ENCODE measurements at places on chromosomes 11 and 22.

- DNase-seq = no peak
Observed at GRCh38 chr11:13602844-13603243, 65.6 kb upstream of the FAR1 start.

DNA sequence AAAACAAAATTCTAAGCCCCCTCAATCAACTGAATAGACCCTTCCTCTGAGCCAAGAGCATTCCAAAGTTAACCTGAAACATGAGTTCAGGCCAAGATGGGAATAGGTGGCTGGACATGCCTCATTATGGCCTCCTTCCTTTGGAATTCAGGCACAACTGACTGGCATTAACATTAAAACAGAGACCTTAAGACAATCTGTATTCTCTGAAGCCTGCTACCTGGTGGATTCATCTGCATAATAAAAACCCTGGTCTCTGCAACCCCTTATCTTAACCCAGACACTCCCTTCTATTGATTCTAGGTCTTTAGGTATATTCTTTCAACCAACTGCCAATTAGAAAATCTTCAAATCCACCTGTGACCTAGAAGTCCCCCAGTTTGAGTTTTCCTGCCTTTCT, 66.3 kb downstream of the JRKL start:
- DNase-seq = no peak

DNA sequence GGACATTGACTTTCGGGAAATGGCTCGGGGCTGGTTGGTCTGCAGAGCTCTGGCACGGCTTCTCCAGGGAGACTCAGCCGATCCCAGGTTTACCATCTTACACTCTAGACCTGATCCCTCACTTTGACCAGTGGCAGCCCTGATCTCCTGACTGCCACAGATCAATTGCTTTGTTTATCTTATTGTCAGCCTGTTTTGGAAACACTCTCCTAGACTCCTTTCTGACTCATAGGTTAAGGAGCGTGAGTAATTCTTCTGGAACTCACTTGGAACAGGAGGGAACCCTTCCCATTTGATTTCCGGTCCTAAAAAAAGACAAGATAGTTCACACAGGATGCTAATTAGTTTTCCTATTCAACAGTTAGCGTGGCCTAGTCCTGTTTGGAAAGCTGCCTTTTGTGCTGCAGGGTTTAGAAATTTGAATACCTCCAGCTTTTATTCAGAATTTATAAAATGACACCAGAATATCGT, 16.0 kb upstream of the BMAL1 start:
- no peak for DNase-seq

DNA sequence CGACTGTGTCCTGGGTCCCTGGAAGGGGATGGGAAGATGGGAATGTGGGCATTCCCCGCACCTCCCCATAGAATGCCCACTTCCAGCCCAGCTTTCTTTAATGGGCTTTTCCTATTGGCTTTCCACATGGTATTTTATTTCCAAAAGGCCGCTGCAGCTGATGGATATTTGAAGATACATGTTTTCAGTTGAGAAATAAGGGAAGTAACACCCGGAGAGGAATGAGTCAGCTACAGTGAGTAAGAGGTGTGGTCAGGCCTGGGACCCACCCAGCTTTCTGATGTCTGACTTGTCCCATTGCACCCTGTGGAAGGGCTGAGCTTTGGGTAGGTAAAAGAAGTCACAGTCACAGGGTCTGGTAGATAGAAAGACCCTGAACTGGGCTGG, 476.9 kb downstream of the MIAT start:
- DNase-seq = no peak

DNA sequence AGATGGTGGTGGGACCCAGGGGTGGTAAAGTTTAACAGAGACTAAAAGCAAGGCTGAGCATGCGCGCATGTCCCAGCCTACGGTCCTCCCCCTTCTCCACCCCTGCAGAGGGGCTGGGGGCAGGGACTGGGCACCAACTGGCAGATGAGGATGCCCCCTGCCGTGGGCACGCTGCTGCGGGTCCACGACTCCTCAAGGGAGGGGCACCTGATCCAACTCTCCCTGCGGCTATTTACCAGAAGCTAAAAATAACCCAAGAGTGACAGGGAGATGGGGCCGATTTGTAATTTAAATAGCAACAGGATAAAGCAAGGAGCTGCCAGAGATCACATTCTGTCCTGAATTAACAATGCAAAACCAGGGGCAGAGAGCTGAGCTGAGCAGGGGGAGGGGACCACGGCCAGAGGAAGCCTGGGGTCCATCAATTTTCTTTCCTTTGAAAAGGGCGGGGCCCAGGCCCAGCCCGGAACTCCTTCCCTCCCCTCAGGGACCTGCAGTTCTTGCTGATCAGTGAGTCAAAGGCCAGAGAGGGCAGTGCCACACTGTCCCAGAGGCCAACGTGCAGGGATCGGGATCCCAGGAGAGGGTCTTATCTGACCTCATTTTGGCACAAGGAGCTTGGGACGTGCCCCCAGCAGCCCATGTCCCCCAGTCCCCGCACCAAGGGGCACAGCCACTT, 8.1 kb upstream of the DGKZ start:
- no peak for DNase-seq

- DNase-seq = no peak
Observed at GRCh38 chr11:117177534-117178209, 871 bp upstream of the SIDT2 start.

- no peak for DNase-seq
Observed at GRCh38 chr11:129937592-129938238, 42.3 kb upstream of the NFRKB start.

- no peak for DNase-seq
Observed at GRCh38 chr11:64726211-64726641, 3.2 kb upstream of the NRXN2 start.

DNA sequence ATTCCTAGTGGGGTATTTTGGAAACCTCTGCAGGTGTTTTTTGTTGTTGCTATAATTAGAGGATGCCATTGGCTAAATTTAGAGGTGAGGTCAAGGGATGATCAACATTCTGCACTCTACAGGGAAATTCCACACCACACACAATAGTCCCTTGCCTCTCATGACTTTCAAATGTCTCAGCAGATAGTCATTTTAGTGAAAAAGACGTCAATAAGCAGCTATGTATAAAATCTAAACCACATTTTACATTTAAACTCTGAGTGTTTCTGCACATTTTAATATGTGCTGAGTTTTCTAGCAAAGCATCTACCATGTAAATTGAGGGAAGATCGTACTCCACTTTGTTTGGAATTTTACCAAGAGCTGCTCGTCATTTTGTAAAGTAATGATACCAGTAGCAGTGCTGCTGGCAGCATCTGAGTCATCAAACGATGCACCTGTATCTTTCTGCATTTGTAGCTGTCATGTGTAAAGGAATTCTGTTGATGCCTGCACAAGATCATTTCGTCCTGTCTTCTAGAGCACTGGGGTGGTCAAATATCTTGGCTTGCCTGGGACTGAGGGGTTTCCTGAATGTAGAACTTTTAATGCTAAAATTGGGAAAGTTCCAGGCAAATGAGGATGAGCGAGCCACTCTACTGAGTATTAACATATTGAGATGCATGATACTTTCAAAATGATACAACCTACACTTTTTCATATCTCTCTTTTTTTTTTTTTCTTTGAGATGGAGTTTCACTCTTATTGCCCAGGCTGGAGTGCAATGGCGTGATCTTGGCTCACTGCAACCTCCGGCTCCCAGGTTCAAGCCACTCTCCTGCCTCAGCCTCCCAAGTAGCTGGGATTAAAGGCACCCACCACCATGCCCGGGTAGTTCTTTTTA, 414.5 kb upstream of the SYN3 start:
- DNase-seq = no peak

DNA sequence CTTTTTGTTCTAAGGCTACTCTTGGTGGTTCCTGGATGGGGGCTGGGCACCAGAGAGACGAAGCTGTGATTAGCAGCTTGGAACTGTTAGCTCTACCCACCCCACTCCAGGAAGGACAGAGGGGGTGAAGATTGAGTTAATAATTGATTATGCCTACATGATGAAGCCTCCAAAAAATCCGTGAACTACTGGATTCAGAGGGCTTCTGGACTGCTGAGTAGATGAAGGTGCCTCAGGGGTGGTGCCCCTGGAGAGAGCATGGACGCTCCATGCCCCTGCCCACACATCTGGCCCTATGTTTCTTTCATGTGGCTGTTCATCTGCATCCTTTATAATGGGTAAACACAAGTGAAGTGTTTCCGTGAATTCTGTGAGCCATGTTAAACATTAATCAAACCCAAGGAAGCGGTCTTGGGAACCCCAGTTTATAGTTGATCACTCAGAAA, 47.3 kb upstream of the CYP2D6 start:
- no peak for DNase-seq

DNA sequence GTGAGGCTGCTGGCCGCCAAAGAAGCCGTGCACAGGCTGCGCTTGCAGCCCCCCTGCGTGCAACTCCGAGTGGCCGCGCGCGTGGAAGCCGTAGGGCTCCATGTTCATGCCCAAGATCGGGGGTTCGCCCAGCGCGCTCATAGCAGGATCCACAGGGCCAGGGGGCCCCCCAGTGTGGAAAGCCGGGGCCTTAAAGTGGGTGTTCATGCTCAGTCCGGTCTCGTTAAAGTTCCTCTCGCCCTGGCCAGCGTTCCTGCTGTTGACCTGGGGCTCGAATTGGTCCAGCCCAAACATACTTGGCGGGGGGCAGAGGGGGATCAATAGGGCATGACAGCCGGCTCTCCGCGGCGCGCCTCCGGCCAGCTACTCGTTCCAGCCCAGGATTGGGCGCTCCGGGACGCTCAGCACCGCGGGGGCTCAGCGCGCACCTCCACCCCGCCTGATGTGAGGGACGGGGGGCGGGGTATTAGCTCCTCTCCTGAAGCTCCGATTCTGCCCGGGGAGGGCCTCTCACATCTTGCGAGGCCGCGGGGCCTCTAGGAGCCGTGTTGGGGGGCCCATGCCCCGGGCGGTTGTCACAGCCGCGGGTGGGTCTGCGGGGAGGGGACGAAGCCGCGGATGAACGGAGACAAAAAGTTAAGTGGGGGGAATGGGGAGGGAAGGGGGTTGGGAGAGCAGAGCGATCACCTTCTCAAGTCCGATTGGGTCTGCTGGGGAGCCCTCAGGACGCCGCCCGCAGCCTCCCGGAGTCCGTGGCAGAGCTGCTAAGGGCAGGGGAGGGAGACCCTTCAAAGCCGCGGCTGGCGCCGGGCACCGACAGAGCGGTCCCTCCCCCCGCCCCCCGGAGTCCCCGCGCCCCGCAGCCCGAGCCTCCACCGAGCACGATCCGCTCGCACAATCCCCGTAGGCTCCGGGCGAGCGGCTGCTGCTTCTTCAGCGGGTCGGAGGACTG, 1.0 kb downstream of the MN1 start:
- no peak for DNase-seq

DNA sequence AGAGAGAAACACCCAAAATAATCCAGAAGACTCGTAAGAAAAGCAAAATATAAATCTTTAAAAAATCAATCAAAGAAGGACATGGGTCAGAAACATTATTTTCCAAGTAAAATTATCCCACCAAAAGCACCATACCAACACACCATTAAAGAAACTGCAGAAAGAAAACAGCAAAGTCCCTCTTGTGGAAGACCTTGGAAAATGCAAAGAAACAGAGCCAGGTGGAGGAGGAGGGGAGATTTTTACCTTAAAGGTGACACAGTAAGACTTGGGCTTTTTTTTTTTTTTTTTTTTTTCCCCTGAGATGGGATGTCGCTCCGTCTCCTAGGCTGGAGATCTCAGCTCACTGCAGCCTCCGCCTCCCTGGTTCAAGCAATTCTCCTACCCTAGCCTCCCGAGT, 123.8 kb downstream of the LARGE1 start:
- DNase-seq = no peak

DNA sequence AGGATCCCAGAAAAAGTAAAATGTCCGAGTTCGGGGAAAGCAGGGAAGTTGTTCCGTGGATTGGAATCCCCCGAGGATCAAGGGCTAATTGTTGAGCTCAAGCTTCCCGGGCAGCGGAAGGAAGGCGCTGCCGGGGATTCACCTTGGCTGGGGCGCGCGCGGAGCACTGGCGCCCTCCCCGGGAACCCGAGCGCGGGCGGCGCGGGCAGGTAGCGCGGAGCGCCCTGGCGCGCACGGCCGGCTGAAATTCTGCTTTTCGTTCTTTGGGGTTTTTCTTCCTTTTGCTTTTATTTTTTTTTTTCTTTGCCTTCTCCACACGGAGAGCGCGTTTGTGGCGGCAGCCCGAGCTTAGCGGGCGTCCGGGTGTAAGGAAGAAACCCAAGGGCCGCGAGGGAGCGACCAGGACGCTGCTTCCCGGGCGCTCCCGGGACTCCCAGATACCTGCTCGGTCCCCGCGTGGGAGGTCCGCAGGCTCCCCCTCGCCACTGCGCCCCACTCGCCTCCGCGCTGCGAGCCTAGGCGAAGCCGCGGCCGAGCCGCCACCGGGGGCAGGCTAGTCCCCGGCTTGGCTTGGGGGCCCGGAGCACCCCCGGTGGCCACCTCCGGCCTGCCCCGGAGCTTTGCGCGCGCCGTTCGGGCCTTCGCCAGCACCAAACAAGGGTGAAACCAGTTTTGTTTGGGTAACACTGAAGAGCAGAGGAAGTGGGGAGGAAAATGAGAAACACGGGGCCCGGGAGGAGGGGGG, 4.8 kb upstream of the IGF2 start:
- DNase-seq = no peak

DNA sequence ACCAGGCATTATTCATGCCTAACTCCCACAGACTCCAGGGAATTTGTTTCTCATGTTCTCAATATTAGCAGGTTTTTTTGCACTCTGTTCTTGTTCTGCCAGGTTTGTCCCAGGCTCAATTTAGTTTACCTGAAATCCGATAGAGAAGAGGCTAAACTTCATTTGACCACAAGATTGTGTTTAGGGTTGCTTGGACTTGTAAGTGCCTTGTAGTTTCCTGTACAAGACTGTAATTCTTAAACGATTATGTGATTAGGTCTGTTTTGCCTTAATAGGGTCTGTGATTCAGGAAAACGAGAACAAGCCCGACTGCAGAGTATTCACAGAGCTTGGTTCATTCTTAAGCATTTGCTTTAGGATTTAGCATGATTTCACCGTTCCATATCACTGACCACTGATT, 1.8 kb downstream of the PRSS23 start:
- no peak for DNase-seq

DNA sequence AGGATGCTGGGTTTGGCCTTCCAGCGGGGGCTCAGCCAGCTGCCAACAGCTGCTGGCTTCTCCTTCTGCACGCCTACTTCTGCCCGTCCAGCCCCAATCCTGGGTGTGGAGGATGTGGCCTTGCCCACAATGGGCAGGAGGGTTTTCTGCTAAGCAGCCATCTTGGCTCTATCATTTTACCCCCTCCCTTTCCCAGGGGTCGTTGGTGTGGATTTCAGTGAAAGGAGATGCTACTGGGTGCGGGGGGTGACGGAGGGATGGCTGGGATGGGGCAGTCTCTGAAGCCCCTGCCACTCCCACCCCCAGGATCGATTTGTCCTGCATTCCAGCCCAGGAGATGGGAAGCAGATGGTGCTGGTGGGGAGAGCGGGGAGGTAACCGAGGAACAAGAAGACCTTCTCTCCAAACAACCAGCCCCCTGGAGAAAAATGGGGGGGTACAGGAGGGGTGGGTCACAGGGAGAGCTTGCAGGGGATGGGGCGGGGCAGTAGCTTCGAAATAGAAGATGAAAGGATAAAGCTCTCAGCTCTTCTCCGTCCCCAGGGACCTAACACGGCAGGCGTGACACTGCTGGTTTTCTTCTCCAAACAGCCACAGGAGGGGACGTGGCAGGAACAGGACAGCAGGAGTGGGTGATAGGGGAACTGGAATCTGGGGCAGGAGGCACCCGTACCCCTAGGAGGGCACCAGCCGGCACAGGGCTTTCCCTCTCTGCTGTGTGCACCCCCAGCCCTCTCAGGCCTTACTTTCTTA, 68.9 kb downstream of the NECTIN1 start:
- no peak for DNase-seq

Data from ureter (tissue), 1 donor.